Stimulated activated naive CD8-positive, alpha-beta T cell treated with anti-CD3 and anti-CD28 coated beads, Interleukin-15, amount 100 ng/mL, for 72 hours (primary cell): ENCODE measurements at places on chromosomes 4 and X.

DNA sequence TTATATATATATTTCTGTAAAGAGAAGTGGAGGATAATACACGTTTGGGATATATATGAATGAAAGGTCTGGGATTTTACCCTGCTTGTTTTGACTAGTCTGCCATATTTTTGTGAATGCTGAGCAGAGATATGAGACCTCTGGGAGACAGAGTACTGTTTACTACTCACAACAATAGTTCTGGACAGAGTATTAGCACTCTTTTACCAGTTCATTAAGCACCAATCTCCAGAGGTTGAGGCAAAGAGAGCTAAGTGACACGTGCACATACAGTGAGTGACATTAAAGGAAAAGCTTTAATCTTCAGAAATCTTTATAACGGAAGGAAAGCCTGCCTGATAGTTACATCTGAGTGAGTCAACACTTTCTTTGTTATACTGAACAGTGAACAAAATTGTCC lies 1452.7 kb upstream of the TENM3 start:
- no peak for DNase-seq

DNA sequence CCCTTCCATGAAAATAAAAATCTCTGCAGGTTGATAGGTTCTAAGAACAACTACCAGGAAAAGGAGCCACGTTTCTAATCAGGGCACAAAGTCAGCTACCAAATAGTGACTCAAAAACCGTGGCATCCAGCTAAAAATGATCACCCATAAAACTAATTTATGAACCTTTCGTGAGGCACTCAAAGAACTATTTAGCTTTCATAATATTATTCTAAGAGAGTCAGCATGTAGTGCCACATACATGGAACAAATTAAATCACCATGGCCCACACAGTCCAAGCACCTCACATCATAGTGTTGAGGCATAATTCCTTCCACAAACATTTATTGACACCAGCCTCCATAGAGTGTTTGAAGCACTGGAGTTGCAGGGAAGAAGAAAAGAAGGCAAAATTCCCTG lies 252.0 kb upstream of the PPARGC1A start:
- no peak for DNase-seq

DNA sequence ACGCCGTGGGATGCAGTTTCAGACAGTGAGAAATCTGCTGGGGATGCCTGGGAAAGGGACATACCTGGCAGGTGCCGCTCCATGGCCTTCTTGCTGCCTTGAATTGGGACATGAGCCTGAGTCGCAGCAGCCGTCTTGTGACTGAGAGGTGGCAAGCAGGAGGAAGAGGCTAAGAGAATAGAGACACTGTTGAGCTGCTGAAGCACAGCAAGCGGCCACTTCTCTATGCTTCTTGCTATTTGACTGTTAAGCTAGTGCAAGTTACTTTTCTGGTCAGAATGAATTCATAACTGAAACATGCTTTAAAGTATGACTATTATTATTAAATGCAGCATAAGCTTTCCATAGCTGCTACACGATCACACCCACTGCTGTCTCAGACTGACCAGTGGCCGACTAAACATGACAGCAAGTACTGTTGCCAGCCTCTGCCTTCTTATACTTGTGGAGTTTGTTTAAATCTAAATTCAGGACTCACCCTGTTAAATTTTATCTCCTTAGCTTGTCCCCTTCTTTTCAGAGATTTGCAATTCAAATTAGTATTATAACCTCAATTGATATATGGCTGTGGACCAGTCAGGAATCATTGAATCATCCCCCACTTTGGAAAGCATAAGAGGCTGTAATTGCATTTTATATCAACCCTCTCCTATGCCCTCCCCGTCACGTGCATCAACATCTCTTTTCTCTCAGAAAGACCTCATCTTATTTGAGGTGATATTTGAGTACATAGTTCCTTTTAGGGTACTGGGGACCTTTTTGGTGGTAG lies 24.8 kb upstream of the ACSL1 start:
- DNase-seq, result no peak

- DNase-seq, result no peak
Observed at GRCh38 chr4:46274717-46275116, 115.2 kb downstream of the GABRA2 start.

- peak; percentile 63 for DNase-seq
Observed at GRCh38 chr4:15649914-15650545, 5.1 kb downstream of the FBXL5 start.

GRCh38 chrX:68833855-68834331 lies 5.1 kb downstream of the EFNB1 start:
- no peak for DNase-seq

DNA sequence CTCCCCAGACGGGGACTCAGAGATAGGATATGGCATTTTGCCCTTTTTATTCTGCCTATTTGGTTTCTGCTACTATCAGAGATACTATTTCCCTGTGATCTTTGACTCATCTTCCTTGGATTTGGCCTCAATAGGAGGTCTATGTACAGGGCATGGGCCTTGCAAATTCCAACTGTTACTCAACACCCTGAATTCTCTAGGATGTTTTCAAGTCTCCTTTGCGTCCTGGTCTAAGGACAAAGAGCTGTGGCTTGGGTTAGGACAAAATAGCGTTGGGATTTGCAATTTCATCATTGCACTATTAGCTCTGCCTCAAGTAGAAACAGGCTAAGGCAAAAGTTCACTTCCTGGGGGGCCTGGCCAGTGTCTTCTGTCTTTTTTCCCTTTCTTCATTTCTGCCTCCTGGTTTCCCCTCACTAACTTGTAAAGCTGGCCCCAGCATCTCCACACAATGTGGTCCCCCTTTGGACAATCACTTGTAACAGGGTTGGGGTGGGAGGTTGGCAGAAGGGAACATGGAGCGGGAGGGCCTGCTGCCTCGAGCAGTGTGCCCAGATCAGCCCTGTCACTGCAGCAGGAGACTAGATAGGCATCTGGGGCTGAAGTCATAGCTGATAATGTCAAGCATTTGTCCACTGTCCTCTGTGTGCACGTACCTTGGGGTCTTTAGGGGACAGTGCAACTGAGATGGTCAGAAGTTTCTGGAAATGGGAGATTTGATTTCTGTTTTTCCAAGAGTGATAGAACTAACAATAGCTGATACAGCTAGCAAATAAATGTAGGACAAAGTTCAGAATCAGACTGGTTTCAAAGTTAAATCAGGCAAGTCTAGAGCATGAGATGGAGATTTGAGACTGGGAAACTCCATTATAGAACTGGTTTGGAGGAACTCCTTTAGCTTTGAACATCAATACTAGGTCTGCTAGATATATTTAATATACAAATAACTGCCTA lies 25.8 kb upstream of the STBD1 start:
- no peak for DNase-seq

GRCh38 chrX:149618871-149619270 lies 12.7 kb downstream of the TMEM185A start:
- DNase-seq, result no peak

- DNase-seq, result no peak
Observed at GRCh38 chr4:7107166-7107905, 39.5 kb upstream of the GRPEL1 start.

- DNase-seq, result no peak
Observed at GRCh38 chrX:110215411-110215810, 102.5 kb downstream of the AMMECR1 start.

DNA sequence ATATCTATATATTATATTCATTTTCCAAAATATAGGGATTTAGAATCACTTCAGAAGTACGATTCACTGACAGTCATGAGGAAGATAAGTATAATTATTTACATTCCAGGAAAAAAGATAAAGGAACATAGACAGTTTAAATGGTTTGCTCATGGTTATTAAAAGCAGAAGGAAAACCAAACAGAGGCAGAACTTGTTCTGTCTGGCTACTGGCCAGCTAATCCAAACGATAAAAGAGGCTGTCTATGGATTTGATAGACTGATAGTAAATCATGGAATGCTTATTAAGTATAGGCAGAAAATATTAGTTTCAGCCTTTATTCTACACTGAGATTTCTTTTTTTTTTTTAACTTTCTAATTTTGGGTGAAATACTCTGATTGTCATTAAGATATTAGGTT lies 50.2 kb downstream of the RPGR start:
- no peak for DNase-seq

- no peak for DNase-seq
Observed at GRCh38 chrX:104707572-104707971, 141.6 kb downstream of the IL1RAPL2 start.
